T-helper 9 cell (primary cell): ENCODE measurements at places on chromosomes 16 and 17.

GRCh38 chr16:86753399-86753798, 175.1 kb downstream of the FOXL1 start:
- no peak for DNase-seq

DNA sequence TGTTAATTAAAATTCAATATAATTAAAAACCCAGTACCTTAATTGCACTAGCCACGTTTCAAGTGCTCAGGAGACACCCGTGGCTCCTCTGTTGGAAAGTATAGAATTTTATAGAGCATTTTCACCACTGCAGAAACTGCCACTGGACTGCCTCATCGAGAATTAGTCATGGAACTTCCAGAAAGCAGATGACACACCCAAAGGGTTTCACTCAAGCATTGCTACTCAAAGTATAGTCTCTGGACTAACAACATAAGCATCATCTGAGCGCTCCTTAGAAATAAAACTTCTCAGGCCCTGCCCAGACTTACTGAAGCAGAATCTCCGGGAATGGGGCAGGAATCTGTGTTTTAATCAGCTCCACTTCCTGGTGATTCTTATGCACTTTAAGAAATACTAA, 63.5 kb upstream of the GPR139 start:
- DNase-seq, result no peak

GRCh38 chr17:34357398-34357797, 1.1 kb downstream of the CCL13 start:
- no peak for DNase-seq

- DNase-seq, result no peak
These were observed 5.8 kb upstream of the DHRS13 start for GRCh38 chr17:28908640-28909167.

DNA sequence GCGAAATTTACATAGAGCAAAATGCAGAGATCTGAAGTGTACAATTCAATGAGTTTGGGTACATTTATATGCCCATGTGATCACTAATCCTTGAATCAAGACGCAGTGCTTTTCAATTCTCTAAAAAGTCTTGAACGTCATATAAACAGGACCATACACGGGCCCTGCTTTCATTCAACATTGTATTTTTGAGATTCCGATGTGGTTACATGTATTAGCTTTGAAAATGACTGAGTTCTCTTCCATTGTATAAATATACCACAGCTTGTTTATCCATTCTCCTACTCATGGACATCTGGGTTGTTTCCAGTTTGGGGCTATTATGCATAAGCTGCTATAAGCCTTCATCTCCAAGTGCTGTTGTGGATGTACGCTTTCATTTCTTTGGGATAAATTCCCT, 45.5 kb downstream of the ZCCHC14 start:
- DNase-seq, result no peak

GRCh38 chr17:77119668-77120301, 21.0 kb upstream of the SEC14L1 start:
- DNase-seq, result no peak

DNA sequence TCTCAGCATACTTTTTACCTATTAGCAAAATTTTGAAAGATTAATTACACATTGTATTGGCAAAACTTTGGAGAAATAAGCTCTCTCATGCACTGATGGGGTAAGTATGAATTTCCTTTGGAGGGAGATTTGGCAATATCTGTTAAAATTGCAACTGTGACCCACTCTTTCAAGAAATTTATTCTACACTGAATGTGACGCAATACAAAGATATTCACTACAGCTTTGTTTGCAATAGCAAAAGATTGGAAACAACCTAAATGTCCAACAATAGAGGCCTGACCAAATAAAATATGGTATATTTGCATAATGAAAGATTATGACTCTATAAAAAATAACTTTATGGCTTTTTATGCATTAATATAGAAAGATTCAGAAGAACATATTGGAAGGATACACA, 363.5 kb downstream of the GRIN2A start:
- no peak for DNase-seq

- DNase-seq, result no peak
These were observed 189.1 kb downstream of the SALL1 start for GRCh38 chr16:50961952-50962351.

GRCh38 chr17:65977041-65977440, 214.9 kb downstream of the CEP112 start:
- DNase-seq, result no peak

DNA sequence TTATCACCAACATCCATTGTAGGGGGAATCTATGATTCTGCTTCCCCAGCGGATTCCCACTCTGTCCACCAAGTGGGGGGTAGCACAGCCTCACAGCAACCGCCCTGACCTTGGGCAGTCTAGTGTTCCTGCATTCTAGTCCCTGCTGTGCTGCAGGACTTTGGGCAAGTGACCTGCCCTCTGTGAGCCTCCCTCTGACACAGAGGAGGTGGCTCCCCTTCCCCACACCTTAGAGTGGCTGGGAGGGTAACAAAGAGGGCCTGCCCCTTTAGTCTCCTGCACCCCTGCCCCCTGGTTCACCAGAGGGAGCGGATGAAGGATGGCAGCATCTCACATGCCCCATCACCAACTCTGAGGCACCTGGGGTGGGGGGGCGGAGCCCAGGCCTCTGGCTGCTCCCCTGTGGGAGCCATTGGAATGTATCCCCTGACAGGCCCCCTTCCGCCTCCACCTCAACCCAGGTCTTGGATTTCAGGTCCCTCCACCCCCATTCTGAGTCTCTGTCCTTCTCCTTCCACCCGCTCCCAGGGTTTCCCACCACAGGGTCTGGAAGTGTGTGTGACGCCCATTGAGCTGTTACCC, 10.1 kb downstream of the GAS2L2 start:
- no peak for DNase-seq

DNA sequence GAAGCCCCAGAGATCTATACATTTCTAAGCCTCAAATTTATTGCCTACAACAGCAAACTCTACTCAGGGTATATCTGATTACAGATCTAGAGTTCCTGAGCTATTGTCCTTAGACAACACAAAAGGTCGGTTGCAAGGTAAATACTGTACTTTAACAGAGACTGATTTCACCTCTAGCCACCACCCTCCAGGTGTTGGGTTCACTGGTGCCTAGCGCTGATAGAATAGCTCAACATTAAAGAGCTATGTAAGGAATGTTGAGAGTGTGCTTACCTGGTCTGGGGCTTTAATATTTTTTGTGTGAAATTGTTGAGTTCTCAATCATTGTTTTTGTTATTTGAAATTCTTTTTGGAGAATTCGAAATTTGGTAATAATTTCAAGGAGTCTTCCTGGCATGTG, 277.0 kb upstream of the PSMD7 start:
- DNase-seq, result no peak

GRCh38 chr17:40550608-40551007, 14.7 kb downstream of the CCR7 start:
- no peak for DNase-seq

- DNase-seq, result no peak
These were observed 6.8 kb upstream of the KRTAP17-1 start for GRCh38 chr17:41322094-41322902.

DNA sequence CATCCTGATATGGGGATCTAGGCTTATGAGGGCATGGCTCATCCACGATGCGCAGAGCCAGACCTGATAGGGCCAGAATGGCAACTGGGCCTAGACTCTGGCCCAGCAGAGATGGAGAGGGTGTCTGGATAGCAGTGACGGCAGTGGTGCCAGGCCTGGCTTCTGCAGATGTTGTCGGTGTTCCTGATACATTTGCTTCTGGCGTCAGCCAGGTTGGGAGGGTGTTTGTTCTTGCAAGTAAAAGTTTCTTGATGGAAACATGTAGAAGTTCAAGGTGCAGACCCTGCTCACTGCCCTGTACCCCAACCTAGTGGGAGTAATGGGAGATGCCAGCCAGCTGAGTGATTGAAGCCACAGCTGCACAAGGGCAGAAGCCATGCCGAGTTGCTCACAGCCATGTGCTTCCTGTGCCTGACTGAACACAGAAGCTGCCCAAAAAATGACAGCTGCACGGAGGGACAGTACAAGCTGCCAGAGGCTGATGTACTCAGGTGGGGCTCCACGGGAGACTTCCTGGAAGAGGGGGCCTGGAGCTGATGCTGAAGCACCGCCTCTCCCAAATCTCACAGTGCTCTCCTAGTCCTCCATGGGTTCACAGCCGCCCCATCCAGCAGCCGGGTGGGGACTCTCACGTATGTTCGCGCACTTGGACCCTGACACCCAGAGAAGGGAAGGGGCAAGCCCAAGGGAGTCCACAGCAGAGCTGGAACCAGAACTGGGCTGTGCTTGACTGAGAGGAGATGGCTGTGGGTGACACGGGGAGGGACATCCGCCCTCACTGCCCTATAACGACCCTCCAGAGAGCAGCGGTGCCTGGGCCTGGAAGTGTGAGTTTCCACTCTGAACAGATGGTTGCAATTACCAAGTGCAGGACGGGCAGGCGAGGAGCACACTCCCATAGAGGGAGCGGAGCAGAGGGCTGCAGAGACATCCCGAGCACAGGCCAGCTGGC, 78.7 kb downstream of the N4BP1 start:
- no peak for DNase-seq

- DNase-seq, result peak; percentile 47
These were observed 93.4 kb upstream of the METRNL start for GRCh38 chr17:82985973-82986372.

GRCh38 chr17:44120851-44121605, 2.4 kb downstream of the HDAC5 start:
- no peak for DNase-seq

- no peak for DNase-seq
These were observed 188.7 kb downstream of the MYO1D start for GRCh38 chr17:32688221-32688620.

GRCh38 chr17:1040216-1040600, 43.3 kb downstream of the TIMM22 start:
- no peak for DNase-seq

- DNase-seq, result no peak
These were observed 8.2 kb downstream of the MYLK3 start for GRCh38 chr16:46739934-46740333.
